ENCODE measurements at places on chromosomes 2 and 18.

- DNase-seq: no peak
Observed at GRCh38 chr2:208182835-208183234, 7.0 kb downstream of the C2orf80 start.

DNA sequence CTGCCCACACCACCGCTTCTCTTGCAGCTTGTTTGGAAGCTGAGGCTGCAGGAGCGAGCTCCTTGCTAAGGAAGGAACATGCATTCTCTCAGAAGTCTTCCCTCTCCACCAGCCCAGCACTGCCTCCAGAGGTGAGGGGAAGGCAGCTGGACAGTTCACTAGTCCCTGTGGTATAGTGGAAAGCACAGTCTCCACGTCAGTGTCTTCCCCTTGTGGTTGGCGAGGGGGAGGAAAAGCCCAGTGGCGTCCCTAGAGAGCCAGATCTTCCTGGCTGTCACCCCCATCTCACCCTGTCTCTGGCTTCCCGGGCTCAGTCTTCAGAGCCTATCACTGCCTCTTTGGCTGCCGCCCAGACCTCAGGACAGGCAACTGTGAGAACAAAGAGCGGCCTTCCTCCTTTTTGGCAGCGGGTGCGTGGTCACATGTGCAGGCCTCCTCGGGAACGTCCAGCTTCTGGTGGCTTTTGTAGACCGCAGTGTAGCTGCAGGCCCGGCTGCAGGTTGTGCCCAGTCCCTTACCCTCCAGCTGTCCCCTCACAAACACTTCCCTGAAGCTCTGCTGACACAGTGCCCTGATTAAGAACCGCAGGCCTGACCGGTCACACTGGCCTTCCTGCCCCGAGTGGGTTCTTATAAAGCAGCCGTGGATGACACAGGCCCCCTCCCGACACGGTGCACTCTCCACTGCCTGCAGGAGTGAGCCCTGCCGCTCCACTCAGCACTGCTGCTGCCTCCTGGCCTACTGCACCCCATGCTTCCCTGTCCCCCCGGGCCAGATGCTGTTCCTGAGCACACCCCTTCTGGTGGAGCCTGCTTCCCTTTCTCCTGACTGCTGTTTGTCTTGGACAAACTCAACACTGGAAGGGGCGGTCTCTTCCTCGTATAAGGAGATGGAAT, 90.9 kb downstream of the RNF144A start:
- no peak for DNase-seq

- no peak for DNase-seq
Observed at GRCh38 chr2:38948387-38948882, 58.8 kb downstream of the ARHGEF33 start.

- DNase-seq: no peak
Observed at GRCh38 chr2:53127061-53127650, 640.4 kb upstream of the CHAC2 start.

GRCh38 chr2:8548619-8549150, 133.2 kb upstream of the ID2 start:
- DNase-seq: no peak

DNA sequence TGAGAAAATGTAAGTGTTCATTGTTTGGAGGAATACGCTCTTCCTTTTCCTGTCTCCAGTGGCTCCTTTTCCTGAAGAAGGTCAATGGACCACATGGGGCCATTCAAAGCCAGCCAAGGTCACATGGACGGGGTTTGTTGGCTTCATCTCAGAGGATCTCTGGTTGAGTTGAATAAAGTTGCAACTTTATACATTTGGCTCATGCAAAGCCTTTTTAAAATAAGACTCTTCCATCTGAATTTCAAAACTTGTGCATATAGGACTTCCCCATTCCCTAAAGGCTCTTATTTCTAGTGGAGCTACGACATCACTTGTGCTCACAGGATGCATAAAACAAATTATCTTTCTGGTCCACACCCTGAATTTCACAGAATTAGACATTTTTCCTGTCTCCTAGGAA, 235.5 kb downstream of the CMPK2 start:
- DNase-seq: no peak

- no peak for DNase-seq
Observed at GRCh38 chr18:72342933-72343332, 201.2 kb downstream of the CBLN2 start.

GRCh38 chr2:131031875-131032274, 61.4 kb downstream of the FAM168B start:
- DNase-seq: no peak

GRCh38 chr18:56995579-56996188, 151.2 kb upstream of the BOD1L2 start:
- DNase-seq: no peak

DNA sequence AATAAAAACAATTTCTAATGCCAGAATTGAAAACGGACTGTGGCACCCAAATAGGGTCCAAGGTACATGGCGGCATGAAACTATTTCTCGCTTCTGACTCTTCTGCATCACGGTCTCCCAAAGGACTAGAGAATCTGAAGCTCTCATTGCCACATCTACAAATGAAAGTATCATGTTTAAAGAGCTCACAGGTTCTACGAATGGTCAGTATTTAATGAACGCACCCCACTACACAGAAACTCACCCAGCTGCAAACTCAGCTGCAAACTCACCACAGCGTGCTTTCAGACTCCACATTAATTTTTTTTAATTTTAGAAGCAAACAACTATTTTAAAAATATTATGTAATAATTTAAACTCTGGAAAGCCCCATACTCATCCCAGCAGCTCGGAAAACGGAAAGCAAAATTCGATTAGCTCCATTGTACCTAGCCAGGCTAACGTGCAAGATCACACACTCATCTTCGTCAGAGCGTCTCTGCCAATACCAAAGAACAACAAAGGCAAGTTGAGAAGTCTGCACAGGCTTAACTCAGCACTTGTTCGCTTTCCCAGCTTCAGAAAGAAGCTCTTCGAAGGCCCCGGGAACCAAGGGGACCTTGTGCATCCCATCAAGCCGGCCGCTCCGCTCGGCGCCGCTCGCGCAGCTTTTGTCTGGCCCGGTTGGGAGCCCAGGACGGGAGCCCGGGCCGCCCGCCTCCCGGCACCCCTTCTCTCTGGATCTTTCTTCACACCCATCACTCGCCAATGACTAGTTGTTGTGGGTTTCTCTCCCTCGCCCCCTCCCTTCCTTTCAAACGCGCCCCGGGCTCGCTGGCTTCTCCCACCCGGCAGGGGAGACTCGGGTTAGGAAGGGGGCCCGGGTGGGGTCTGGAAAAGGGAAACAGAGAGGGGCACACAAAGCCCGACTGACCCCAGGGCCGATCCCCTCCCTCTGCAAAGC, 785 bp downstream of the CLASP1 start:
- peak; percentile 42 for DNase-seq

- DNase-seq: no peak
Observed at GRCh38 chr2:17301437-17301836, 216.8 kb downstream of the RAD51AP2 start.

DNA sequence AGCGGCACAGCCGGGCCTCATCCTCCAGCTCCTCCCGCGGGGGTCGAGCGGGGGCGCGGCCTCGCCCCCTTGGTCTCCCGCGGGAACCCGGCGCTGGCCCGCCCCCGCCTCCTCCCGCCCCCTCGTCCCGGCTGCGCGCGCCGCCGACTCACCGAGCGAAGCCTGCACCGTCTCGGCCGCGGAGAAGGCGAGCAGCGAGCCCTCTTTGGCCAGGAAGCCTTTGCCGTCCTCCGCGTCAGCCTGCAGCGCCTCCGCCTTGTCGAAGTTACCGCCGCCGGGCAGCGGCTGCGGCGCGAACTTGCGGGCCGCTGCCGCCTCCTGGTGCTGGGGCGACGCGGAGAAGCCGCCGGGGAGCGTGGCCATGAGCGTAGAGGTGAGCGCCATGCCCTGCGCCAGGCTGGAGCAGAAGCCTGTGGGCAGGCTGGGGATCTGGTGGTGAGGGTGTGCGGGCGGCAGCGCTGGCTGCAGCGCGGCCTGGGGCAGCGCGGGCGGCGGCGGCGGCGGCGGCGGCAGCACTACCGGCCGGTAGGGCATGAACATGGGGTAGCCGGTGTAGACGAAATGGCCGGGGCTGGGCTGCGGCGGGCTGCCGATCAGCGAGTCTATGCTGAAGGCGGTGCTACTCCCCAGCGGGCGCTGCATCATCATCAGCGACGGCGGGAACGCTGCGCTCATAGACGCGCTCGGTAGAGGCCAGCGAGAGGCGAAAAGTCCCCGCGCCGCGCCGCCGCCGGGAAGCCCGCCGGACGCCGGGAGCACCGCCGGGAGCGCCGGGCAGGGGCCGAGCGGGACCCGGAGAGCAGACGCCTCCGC, 683 bp downstream of the GBX2 start:
- DNase-seq: no peak

GRCh38 chr18:55316486-55317184, 271.4 kb downstream of the TCF4 start:
- DNase-seq: no peak

- DNase-seq: no peak
Observed at GRCh38 chr2:121791801-121792221, 36.4 kb downstream of the TSN start.

GRCh38 chr2:171316755-171317337, 116.9 kb downstream of the METTL8 start:
- DNase-seq: no peak

- DNase-seq: no peak
Observed at GRCh38 chr2:38549071-38549704, 53.5 kb downstream of the HNRNPLL start.

GRCh38 chr2:10356439-10356811, 53.7 kb downstream of the HPCAL1 start:
- DNase-seq: no peak

GRCh38 chr2:5913711-5914395, 221.7 kb downstream of the SOX11 start:
- DNase-seq: no peak

DNA sequence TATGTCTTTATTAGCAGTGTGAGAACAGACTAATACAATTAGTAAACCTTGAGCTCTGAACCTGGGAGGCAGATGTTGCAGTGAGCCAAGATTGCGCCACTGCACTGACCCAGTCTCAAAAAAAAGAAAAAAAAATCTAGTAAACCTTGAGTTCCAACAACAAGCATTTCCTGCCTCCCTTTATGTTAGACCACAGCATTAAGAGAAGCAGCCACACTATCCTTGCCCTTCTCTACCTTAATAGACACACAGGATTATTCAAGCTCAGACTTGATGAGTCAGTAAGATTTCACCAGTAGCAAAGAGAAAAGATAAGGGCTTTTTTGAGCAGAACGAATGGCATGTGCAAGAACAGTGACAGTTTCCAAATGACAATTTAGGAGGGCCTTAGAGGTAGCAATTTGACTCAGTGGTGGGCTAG, 18.0 kb upstream of the GLS start:
- no peak for DNase-seq

DNA sequence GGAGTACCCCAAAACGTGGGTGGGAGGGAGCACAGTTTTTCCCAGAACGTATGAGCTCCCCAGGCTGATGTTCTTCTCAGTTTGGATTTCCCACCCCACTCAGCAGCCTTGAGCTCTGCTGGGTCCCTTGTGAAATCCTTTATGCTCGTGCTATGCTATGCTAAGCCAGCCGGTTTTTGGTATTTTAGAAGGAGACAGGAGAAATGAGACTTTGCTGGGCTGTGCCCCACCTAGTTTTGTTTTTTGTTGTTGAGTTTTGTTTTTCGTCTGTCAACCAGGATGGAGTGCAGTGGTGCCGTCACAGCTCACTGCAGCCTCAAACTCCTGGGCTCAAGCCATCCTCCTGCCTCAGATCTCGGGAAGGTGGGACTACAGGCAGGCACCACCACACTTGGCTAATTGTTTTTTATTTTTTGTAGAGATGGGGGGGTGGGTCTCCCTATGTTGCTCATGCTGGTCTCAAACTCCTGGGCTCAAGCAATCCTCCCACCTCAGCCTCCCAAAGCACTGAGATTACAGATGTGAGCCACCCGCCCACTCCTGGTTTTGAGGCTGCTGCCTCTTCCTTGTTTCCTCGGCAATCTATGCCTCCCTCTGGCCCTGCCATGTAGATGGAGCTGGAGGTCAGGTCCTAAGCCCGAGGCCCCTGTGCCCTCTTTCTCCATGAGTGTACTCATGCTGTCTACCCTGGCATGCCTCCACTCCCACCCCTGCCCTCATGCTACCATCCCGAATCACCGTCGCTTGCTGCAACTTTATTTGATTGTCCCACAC, 17.5 kb upstream of the MGAT4A start:
- DNase-seq: no peak

GRCh38 chr2:37657471-37657870, 14.0 kb downstream of the CDC42EP3 start:
- DNase-seq: no peak

- DNase-seq: no peak
Observed at GRCh38 chr2:69253611-69254301, 133.3 kb downstream of the GFPT1 start.

DNA sequence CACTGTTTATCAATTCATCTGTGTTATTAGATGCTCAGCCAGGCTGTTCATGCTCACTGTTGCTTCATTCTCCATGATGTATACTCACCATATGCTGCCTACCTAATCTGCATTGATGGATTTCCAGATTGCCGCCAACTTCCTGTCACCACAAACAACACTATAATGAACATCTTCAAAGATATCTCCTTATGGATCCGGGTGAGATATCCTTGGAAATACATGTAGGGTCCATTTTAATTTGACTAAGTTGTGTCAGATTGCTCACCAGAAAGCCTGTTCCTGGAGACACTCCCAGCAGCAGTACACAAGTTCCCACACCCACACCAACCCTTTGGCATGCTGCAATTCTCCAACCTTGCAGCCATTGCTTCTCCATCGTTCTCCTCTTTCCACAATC, 547.5 kb upstream of the TNP1 start:
- no peak for DNase-seq

DNA sequence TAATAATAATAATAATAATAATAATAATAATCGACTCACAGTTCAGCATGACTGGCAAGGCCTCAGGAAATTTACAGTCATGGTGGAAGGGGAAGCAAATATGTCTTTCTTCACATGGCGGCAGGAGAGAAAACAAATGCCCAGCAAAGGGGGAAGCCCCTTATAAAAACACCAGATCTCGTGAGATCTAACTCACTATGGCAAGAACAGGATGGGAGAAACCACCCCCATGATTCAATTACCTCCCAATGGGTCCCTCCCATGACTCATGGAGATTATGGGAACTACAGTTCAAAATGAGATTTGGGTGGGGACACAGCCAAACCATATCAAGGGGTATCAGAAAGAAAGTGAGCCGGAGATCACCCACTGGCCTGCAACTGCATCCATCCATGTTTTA, 40.5 kb upstream of the PAPOLG start:
- no peak for DNase-seq

DNA sequence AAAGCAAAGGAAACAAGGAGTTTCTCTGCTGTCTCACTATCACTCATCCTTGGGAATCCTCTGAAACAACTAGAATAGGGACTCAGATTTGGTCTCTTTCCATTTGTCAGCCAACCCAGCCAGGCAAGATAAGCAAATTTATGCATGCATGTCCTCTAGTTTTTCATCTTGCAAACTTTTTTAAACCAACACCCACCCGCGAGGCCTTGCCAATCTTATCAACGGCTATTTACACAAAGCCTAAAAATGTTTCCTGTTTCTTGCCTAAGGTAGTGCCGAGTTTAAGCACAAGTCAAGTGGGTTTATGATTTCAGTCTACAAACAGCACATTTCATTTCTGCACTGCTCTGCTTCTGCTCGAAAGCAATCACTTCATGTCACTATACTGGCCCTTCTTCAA, 240.9 kb downstream of the STK39 start:
- DNase-seq: no peak

Data from activated naive CD4-positive, alpha-beta T cell (primary cell).